ENCODE measurements at places on chromosomes 7 and 10. TPM values are rescaled to one million over a fixed set of nuclear protein-coding genes. Genes with fewer than 3 reads are reported as not detected.

DNA sequence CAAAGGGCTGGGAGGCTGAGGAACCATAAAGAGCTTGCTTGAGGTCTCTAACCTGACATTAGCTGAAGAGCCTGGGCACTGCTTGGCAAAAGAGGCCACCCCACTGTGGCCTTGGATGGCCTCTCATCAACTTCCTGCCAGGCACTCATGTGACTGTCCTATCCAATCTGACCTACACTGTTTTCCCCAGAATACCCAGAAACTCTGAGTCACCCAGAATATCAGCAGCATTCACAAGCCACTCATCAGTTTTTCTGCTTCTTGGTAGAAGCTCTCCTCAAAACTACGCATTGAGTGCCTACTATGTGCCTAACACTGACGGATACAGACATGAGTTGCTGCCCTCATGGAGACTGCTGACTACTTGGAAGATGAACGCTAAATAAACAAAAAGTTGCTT, 4.1 kb upstream of the NT5C2 start:
- no peaks in the 10 kb centered on the region for H3K36me3 ChIP-seq
- H3K27ac ChIP-seq: peak overlapping the region; percentile 64
- no peak overlapping the region for H3K4me3 ChIP-seq
- DNase-seq: peak; percentile 61
- H3K27me3 ChIP-seq: no peaks in the 10 kb centered on the region

- H3K27ac ChIP-seq: no peak overlapping the region
- peaks cover 12% of the 10 kb centered on the region for H3K4me1 ChIP-seq
- no peaks in the 10 kb centered on the region for H3K27me3 ChIP-seq
These were observed 705.6 kb upstream of the PHF14 start for GRCh38 chr7:10268034-10268433.

- no peaks in the 10 kb centered on the region for H3K27me3 ChIP-seq
- DNase-seq: peak; percentile 93
- H3K4me1 ChIP-seq: peaks cover 20% of the 10 kb centered on the region
- H3K27ac ChIP-seq: peak within 1 kb of the TSS; percentile 92
These were observed at the start of gene PDLIM1 for GRCh38 chr10:95290461-95291364. PDLIM1 (minus strand) TSS chr10:95291003; CDS start chr10:95290915, 88 bp downstream.

- no peak overlapping the region for H3K4me3 ChIP-seq
- H3K27me3 ChIP-seq: no peaks in the 10 kb centered on the region
- no peak for DNase-seq
These were observed 221.8 kb downstream of the GLRX3 start for GRCh38 chr10:130357951-130358350.

- H3K27ac ChIP-seq: no peak overlapping the region
- H3K4me3 ChIP-seq: no peak overlapping the region
- H3K4me1 ChIP-seq: no peaks in the 10 kb centered on the region
- no peaks in the 10 kb centered on the region for H3K27me3 ChIP-seq
These were observed 272.5 kb downstream of the TFEC start for GRCh38 chr7:115758025-115758424.

DNA sequence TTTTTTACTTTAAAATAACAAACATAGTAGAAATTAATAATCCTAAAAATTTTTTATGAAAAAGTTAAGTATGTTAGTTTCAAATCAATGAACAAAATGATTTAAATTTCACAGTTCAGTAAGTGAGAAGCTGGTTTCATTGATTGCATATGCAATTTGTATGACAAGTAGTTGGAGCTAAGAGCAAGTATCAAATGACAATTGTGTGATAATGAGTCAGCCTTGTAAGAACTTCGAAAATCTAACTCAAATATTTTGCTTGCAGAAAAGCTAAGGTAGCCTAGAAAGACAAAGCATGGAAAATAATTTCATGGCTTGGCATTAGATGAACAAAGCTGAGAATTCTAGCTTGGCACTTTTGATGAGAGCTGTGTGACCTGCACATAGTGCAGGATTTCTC, 111.5 kb downstream of the HDAC9 start:
- H3K36me3 ChIP-seq: no peaks in the 10 kb centered on the region
- no peak overlapping the region for H3K4me3 ChIP-seq
- no peak for DNase-seq
- no peak overlapping the region for H3K27ac ChIP-seq
- no peaks in the 10 kb centered on the region for H3K4me1 ChIP-seq

- no peaks in the 10 kb centered on the region for H3K36me3 ChIP-seq
- no peak overlapping the region for H3K4me3 ChIP-seq
- H3K27ac ChIP-seq: no peak overlapping the region
These were observed 7.2 kb downstream of the RBM20 start for GRCh38 chr10:110651044-110651958.

DNA sequence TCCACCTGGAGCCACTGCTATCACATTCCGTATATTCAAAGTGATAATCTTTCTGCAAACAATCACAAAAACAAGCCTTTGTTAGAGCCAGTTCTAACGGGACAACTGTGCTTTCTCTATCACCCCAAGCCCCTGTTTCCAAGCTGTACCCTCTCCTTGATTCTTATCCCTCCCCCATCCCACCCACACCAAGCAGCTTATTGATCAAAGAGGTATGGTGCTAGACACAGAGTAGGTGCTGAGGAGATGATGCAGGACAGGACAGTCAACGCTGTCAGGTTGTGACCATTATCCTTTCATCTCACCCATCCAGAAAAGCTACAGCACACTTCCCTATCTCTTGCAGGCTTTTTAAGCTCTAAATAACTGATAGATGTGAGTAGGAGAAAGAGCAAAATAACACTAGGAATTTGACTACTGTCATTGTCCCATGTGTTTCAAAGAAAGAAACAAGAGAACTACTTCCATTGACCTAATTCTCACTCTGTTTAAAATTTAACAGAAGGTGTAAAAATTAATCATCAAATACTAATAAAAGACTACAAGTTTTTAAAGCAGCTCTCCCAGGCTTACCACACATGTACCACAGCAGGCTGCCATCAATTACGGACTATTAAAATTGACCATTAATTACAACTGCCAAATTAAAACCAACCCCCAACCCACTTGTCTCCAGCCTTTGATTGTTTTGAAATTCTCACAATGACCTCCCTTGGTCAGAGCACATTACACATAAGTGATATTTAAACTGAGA, 94.3 kb downstream of the ELAPOR2 start:
- H3K4me1 ChIP-seq: peaks cover 8% of the 10 kb centered on the region
- no peak overlapping the region for H3K4me3 ChIP-seq
- H3K27ac ChIP-seq: no peak overlapping the region
- DNase-seq: no peak

DNA sequence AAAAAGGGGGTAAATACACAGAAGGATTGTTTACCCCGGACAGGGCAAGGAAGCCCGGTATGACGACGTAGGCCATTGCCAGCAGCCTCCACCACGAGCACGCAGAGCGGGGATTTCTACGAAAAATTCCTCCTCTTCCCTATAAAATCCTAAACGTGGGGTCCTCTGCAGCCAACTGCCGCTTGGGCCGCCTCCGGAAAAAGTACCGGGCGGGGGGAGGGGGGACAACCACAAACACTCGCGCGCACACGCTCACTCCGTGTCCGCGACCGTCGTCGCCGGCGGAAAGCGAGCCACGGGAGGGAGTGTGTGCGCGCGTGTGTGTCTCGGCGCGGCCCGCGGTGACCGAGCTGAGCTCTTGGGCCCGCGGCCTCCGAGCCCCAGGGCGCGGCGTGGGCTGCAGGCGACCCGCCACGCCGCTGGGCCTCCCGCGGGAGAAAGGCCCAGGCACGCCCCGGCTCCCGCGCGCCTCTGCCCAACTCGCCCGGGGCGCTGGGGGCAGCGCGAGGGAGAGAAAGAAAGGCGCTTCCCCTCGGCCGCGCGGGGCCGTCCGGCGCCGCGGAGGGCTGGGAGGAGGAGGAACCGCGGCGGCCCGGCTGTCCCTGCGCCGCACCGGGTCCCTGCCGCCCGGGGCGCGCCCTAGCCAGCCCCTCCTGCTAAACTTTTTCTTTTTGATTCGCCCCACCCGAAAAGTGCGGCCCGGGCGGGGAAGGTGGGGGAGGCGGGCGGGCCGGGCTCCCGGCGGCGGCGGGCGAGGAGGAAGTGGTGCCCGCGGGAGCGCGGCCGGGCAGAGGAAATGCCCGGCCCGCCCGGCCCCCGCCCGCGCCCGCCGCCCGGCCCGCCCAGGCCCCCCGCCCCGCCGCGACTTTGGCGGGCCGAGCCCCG, 1.5 kb downstream of the CTBP2 start:
- no peaks in the 10 kb centered on the region for H3K36me3 ChIP-seq
- peak; percentile 65 for DNase-seq
- no peaks in the 10 kb centered on the region for H3K27me3 ChIP-seq
- peak overlapping the region; percentile 99 for H3K27ac ChIP-seq
- H3K4me1 ChIP-seq: peaks cover 56% of the 10 kb centered on the region

DNA sequence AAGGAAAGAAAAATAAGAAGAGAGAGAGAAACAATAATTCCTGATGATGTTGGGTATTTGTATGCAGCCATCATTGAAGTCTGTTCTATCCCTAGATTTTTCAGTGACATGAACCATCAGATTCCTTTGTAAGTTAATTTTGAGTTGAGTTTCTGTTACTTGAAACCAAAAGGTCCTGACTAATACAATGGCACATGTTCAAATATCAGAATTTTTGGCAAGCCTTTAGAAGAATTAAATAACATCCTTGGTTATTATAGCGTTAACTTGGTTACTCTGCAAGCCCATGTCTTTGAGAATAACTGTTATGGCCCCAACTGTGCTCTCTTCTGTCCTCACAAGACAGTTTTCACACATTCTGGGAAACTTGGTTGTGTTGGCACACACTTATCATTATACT, 66.5 kb downstream of the SYPL1 start:
- H3K36me3 ChIP-seq: no peaks in the 10 kb centered on the region
- no peak for DNase-seq
- H3K4me1 ChIP-seq: peaks cover 5% of the 10 kb centered on the region
- H3K4me3 ChIP-seq: no peak overlapping the region
- H3K27me3 ChIP-seq: no peaks in the 10 kb centered on the region
- H3K27ac ChIP-seq: no peak overlapping the region

- no peak overlapping the region for H3K27ac ChIP-seq
- H3K4me1 ChIP-seq: no peaks in the 10 kb centered on the region
- DNase-seq: no peak
- no peak overlapping the region for H3K4me3 ChIP-seq
- H3K36me3 ChIP-seq: no peaks in the 10 kb centered on the region
These were observed 62.4 kb upstream of the CCDC71L start for GRCh38 chr7:106723398-106723797.

GRCh38 chr10:51230887-51231585, 156.7 kb downstream of the PRKG1 start:
- no peaks in the 10 kb centered on the region for H3K27me3 ChIP-seq
- H3K27ac ChIP-seq: no peak overlapping the region
- H3K4me1 ChIP-seq: peaks cover 10% of the 10 kb centered on the region
- H3K36me3 ChIP-seq: no peaks in the 10 kb centered on the region
- no peak for DNase-seq

DNA sequence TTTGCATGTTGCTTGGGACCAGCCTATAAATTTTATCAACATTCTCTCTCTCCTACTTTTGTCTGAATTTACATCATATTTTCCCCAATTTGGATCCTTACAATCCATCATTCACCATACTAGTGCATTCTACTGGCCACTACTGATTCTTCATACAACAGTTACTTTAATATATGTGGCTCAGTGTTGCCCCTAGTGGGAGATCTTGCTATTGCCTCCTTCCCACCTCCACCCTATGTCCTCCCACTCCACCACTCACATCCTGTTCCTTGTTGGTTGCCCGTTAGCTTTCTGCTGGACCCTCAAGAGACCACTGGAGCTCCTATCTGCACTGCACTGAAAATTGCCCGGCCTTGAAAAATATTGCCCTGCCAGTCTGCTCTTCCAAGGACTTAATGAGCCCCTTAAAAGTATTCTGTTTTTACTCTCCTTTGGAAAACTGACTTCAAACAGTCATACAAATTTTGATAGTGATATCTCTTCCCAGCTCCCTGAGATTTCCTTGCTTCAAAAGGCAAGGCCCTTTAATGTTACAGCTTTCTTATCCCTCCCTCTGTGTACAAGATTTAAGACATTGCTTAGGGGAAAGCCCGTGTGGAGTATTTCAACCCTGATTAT, 243.2 kb upstream of the TMEM229A start:
- peak; percentile 41 for DNase-seq
- H3K4me1 ChIP-seq: no peaks in the 10 kb centered on the region
- no peak overlapping the region for H3K27ac ChIP-seq
- H3K27me3 ChIP-seq: no peaks in the 10 kb centered on the region
- H3K36me3 ChIP-seq: no peaks in the 10 kb centered on the region

DNA sequence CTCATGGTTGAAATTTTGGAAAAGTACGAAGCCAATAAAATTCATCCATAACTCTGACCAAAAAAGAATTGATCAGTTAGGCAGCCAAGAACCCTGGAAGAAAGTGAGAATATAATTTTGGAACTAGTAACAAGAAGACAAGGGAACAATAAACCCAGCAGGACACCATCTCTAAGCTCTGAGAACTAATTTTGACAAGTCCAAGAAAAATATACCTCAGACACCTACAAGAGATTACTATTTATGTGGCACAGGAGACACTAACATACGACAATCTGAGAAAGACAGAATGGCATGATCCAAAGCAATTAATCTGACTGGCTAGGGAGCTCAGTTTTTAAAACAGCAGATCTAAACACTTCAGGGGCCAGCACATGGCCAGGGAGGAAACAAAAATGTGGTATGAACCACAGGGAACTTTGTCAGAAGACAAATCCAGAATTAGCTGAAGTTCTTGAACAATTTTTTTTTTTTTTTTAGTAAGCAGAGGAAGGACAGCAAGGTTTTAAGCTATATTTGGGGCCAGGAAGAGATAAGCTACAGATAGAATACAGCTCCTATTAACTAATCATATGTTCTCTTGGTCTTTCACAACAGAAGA, 38.9 kb downstream of the PARD3 start:
- no peaks in the 10 kb centered on the region for H3K36me3 ChIP-seq
- DNase-seq: no peak
- H3K4me1 ChIP-seq: peaks cover 21% of the 10 kb centered on the region
- H3K4me3 ChIP-seq: no peak overlapping the region

DNA sequence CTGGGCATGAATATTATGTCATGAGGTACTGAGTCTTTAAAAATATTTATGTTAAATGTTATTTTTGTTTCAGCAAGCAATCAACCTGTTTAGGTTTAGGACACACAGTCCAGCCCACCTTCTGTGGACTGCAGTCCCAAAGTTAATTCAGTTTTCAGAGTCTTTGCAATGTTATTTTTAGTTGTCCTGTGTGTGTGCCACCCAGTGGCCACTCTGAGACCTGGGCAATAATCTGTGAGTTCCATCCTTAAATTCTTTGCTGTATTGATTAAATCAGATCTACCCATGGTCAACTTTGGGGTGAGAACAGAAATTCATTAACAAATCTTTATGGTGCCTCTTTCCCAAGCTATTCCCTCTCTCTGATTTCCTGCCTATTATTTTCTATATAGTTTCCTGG, 415.1 kb downstream of the CCSER2 start:
- no peaks in the 10 kb centered on the region for H3K36me3 ChIP-seq
- H3K27me3 ChIP-seq: no peaks in the 10 kb centered on the region
- no peak overlapping the region for H3K27ac ChIP-seq
- DNase-seq: no peak
- H3K4me1 ChIP-seq: no peaks in the 10 kb centered on the region
- no peak overlapping the region for H3K4me3 ChIP-seq

The CUBN gene
- total RNA-seq: 9.4 TPM

The TEX36 gene
- total RNA-seq: not detected

The TLX1 gene
- total RNA-seq: 0.24 TPM

The COL28A1 gene
- 0.47 TPM for total RNA-seq

The PTPN20 gene
- 0.32 TPM for total RNA-seq
